Foreskin fibroblast (primary cell): ENCODE measurements at places on chromosomes 12 and 14.

DNA sequence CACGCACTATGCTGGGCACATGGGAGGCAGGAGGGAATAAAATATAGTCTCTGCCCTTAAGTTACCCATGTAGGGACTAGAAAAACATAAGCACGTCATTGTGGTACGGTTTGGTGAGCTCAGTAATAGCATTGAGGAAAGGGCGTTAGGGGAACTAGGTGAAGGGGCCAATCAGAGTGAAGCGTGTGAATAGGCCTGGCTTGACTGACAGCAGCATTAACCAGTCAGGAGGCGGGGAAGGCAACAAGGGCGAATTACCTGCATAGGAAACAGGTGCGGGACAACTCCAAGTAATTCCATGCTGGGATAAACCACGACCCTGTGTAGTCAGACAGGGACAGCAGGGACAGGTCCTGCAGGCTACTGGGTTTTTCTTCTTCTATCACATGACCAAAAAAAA, 107.7 kb downstream of the UNC79 start:
- no peak for DNase-seq

DNA sequence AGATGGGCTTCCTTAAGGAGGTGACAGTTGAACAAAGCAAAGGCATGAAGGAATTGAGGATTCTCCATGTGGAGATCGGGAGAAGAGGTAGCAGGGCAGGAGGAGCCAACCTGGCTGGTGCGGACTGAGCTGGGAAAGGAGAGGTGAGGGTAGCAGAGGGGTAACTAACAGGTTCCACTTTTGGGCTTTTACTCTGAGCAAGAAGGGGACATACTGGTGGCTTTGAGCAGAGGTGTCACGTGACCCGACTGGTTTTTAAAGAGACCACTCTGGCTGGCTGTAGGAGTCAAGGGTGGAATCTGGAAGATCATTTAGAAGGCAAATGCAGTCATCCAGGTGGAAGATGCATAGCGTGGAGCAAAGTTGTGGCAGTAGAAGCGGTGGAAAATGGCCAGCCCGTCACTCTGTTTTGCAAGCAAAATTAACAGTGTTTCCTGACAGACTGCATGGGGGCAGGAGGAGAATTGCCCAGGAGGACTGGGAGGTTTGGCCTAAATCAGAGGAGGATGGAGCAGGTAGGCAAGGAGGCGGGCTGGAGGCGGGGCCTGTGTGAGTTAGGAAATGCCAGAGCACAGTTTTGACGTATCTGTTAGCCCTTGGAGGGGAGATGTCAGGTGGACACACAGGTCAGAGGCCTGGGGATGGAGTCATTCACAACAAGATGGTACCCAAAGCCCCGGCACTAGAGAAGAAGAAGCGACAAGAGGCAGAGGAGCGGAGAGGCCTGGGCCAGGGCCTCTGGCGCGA, 156.3 kb upstream of the FKBP4 start:
- no peak for DNase-seq

DNA sequence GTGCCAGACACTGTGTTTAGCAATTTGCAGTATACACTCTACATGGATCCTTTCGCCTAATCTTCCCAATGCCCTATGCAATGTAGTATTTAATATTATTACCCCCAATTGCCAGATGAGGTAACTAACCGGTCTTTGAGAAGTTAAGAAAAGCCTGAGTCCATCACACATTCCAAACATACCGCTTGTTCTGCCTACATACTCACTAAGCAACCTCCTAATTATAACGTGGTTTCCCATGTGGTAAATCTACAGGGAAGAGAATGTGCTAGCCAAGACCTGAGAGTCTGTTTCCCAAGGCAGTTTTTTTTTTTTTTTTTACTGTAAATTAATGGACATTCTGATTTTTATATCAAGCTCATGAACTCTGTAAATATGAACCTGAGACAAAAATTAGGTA, 37.2 kb downstream of the ATP2B1 start:
- DNase-seq, result peak; percentile 33

DNA sequence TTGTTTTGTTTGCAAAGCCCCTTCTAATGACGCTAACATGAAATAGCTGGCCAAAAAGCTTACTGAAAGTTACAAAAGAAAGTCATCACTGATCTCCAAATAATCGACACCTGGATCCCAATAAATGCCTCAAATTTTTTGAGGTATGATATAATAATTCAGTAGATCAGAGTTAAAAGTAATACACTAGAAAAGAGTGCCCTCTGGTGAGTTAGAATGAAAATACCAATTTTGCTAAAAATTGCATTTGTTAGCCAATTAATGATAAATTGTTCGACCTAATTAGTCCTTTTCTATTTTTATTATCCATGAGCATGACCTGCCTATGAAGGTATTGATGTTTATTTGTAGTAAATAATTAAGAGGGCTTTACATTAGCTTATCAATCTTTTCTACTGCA, 78.6 kb downstream of the CEP128 start:
- no peak for DNase-seq

DNA sequence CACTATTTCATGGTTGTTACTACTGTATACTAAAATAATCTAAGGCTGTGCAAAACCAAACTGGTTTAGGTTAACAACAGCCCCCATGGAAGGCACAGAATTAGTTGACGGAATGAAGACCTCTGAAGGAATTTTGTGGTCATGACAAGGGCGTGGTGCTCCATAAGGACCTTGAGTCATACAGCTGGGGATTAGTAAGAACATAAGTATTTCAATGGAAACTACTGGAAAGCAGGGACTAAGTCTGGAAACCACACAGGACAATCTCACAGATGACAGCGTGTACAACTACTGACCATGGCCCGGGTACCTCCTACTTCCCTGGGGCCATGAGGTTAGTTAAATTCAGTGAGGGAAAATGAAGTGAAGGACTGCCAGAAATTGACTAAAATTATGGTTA, 98.5 kb upstream of the PLEKHA5 start:
- peak; percentile 80 for DNase-seq

- no peak for DNase-seq
Measured at GRCh38 chr12:14395074-14395778, 29.7 kb downstream of the ATF7IP start.

GRCh38 chr14:81480741-81481140, 52.9 kb downstream of the SEL1L start:
- DNase-seq, result no peak

- peak; percentile 86 for DNase-seq
Measured at GRCh38 chr14:102776761-102777710, at the start of gene TRAF3. TRAF3 (plus strand) TSS chr14:102777449; CDS start chr14:102870202, 92,753 bp downstream.

DNA sequence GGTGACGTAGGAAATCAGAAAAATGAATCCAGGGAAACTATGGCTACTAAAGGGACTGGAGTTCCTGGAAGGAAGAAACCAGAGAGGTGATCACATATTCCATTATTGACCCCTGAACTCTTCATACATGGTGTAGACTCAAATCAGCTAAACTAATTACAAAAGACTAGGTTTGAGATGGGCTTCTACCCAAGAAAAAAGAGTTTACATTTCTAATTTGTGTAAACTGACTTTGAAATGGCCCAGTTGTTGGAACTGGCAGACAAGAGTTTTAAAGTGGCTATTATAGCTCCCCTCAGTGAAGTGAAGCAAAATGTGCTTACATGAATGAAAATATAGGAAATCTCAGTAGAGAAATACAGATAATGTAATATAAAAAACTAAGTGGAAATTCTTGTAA, 1619.4 kb upstream of the SEL1L start:
- DNase-seq, result no peak

GRCh38 chr12:113786107-113786506, 180.0 kb downstream of the RBM19 start:
- DNase-seq, result no peak
